ENCODE measurements at places on chromosomes 1 and 21.

DNA sequence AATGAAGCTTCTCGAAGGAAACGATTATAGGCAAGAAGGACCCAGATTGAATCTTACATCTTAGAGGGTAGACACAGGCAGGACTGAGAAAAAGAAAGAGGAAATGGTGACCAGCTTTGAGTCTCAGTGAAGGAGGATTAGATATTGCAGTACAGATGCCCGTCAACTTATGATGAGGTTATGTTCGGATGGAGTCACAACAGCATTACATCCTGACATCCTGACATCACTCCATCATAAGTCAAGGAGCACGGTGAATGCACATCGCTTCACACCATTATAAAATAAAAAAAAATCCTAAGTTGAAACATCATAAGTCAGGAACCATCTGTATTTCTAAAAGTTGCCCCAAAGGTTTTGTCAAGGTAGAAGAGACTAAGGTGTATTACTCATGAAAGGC is 312.3 kb upstream of the PLXNA2 start:
- DNase-seq, result no peak

DNA sequence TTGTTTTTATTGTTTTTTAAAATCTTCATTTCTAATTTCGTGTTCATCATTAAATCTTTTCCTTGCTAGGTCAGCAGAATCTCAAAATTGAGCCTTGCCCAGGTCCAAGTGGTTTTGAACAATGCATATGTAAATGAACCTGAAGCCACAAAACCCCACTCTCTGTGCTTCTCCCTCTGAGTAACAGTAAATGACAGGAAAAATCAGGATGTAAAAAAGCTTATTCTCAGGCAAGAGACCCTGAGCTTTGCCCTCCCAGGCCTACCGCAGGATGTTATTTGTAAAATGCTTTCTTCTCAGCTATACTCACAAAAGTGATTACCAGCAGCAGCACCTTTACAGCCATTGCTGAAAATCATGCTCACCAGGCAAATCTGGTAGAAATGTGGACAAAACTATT is 47.6 kb downstream of the TYW3 start:
- no peak for DNase-seq

GRCh38 chr1:194705123-194705854 is 1518.9 kb upstream of the B3GALT2 start:
- no peak for DNase-seq

GRCh38 chr1:183291802-183292514 is 105.9 kb downstream of the LAMC2 start:
- DNase-seq, result no peak

DNA sequence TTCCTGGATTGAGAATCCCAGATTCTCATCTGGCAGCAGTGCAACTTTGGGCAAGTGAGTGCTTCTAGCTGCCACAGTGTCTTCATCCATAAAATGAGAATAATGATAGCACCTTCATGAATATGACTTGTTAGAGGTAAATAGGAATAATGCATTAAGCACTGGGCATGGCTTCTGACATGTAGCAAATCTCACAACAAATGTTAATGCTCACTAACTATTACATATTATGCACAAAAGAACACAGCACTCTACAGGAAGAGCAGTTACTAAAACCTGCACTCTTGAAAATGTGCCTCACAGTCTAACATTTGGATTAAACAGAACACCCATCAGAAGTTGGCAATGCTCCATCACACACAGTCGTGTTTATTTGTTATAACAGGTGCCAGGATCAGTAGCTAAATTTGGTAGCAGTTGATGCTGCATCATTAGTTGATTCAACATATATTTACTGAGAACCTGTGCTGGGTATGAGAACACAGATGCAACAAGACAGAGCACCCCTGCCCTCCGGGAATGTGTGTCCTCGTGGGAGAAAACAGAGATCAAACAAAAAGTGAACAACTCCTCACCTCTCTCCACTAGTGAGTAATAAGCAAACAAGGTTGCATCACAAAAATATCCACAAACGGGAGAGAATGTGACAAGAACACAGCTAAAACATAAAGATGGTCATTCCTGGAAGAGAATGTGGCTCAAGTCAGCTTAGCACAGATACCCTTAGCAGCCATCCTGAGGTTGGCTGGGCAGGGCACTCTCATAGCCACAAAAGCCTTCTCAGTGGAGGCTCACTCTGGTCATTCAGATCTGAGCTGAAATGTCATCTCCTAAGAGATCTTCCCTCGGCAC is 26.2 kb upstream of the LBR start:
- DNase-seq, result no peak

- DNase-seq, result no peak
Measured at GRCh38 chr1:29655145-29655544, 418.8 kb downstream of the PTPRU start.

DNA sequence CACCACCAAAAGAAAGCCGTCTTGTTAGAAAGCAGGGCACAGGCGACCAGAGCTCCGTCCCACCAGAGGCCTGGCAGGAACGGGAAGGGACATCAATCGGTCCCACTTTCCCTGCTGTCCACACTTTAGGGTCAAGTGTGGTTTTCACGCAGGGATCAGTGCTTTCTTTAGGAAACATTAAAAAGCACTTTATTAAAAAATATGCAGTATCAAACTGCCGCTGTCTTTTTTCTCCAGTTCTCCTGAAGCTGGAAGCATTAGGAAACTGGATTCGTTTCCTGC is 437 bp downstream of the IFNLR1 start:
- no peak for DNase-seq

- DNase-seq, result no peak
Measured at GRCh38 chr1:226655251-226656163, 83.6 kb downstream of the ITPKB start.

GRCh38 chr1:232276651-232277050 is 353.3 kb downstream of the SIPA1L2 start:
- DNase-seq, result no peak

- no peak for DNase-seq
Measured at GRCh38 chr1:34378968-34379856, 202.5 kb downstream of the C1orf94 start.

GRCh38 chr1:205930195-205930577 is 13.1 kb downstream of the SLC26A9 start:
- no peak for DNase-seq

DNA sequence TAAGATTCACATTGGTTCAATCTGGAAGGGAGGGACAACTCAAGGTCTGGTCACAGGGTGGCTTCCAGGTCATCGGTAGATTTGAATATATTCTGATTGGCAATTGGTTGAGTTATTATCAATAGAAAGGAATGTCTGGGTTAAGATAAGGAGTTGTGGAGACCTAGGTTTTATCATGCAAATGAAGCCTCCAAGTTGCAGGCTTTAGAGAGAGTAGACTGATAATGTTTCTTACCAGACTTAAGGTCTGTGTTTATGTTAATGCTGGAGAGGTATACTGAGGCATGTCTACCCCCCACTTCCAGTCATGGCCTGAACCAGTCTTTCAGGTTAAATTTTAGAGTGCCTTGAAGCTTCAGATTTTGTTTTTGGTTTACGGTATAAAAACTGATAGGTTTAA is 29.7 kb downstream of the USP25 start:
- DNase-seq, result no peak

DNA sequence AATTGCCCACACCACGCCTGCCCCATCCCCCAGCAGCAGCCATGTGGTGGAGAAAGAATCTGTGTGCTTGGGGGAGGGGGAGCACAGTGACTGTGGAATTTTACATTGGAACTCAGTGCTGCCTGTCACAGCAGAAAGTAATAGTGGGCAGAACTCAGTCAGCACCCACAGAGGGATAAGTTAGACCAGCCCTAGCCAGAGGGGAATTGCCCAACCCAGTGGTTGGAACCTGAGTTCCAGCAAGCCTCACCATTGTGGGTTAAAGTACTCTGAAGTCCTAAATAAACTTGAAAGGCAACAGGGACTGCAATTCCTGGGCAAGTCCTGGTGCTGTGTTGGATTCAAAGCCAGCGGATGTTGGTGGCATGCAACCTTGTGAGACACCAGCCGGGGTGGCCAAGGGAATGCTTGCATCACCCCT is 88.8 kb downstream of the MRPL39 start:
- DNase-seq, result no peak

DNA sequence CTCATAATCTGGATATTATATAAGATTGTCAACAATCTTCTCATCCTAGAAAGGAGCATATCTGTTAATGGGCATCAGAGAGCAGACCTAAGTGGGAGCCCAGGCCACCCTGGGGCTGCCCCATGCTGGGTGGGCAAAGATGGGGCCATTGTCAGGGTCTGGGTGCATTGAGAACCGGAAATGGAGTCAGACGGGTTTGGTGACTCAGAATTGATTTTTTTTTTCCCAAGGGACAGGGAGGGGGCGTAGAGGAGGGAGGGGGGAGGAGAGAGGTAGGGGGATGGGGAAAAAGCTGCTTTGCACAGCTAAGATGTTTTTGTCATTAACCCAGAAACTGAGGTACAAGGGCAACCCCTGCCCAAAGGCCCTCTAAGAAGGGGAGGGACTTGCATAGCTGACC is 1.3 kb downstream of the ATXN7L2 start:
- no peak for DNase-seq

DNA sequence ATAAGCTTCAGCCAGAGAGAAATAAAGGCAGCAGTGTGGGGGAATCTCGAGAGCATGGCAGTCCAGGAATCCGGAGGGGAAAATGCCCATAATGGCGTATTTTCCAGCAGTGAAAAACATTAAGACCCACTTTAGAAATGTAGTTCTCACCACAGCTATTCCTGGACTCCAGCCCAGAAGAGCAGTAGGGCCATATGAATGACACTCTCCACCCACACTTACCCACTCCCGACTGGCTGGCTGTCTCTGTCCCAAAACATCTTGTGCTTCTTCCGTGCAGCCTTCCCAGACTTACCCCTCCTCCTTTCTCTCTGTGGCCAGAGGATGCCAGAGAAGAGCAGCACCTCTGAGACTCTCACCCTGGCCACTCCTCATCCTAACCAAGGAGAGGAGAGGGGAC is 56.4 kb downstream of the TRABD2B start:
- DNase-seq, result no peak
